ENCODE measurements at places on chromosomes 12 and 14.

DNA sequence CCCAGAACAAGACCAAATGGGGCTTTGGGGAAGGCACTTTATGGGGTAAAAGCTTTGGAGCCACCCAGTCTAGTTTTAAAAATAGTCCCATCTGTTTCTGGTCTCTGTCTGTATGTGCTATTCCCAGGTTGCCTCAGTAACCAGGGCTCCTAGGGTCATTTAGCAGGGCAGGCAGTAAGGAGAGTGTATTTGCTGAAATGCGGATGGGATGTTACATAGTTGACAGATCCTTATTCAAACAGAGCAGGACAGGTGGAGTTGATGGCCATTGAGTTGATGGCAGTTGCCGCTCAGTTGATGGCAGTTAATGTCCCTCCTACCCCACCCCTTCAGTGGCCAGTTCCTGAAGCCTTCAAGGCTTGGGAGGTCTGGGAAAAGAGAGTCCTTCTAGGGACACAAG is 4.6 kb downstream of the ZC3H10 start:
- no peak for DNase-seq

GRCh38 chr12:69189378-69189978 is 49.9 kb upstream of the CPSF6 start:
- DNase-seq: no peak

GRCh38 chr14:70315942-70316341 is 43.5 kb downstream of the COX16 start:
- DNase-seq: no peak

DNA sequence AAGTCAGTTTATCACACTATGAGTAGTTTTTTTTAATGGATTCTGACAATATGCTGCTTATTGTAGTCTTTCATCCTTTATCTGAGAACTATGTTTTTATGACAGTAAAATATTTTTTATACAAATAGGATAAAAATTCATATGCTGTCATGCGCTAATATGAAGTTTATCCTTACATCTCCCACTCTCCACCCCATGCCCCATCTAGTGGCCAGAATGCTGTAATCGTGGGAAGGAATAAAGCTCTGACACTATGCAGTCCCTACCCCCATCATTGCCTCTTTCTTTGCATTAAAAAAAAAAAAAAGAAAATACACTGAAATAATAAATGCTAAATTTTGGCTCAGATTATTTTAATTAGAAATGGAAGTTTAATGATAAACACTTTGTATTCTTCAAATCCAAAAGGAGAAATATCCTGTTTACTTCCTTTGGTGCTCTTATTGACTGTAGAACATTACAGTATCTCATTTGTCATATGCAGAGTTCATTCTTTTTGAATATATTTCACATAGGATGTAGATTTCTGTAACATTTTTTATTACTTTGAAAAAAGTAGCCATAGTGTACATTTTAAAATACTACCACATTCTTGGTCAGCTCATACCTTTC is 145.9 kb upstream of the SLCO1C1 start:
- DNase-seq: no peak

DNA sequence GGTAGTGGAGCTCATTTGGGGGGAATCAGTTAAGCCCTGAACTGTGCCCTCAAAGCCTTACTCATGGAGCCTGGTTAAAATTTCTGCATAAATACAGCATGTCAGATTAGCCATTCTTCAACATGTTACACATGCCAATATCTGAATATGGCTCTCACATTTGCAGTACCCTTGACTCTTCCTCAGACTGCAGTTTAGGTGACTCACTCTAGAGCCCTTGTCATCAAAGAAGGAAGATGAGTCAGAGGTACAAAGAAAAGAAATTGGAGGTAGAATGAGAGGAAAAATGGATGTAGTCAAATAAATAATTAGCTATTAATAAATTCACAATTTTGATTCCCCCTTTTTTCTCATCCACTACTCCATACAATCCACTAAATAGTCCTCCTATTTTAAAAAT is 23.6 kb upstream of the OR4K2 start:
- no peak for DNase-seq

DNA sequence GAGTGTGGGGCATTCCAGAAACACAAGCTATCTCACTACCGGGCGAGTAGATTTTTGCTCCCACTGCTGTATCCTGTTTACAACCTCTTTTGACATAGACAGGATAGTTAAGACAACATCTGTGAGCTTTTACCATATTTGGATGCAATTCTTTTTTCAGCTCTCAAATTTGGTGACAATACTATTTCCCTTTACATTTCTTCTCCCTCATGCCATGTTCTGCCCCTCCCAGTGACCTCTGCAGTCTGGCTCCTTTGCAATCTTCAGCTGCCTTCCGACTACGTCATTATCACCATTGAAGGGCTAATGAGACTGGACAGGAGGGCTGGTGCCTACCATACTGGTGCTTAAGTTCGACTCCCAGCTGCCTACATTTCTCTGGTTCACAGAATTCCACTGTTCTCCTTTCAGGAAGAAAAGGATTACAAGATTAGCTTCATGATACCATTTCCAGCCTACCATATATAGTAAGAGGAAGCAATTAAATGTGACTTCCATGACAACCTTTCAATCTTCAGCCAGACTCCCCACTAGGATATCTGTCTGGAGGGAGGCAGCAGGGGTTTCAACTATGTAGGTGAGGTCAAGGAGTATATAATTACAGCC is 251.6 kb downstream of the PHLDA1 start:
- DNase-seq: no peak

- no peak for DNase-seq
Observed at GRCh38 chr12:2877953-2878732, 1.1 kb downstream of the RHNO1 start.

GRCh38 chr12:48954841-48955501 is 2.3 kb downstream of the ARF3 start:
- no peak for DNase-seq

DNA sequence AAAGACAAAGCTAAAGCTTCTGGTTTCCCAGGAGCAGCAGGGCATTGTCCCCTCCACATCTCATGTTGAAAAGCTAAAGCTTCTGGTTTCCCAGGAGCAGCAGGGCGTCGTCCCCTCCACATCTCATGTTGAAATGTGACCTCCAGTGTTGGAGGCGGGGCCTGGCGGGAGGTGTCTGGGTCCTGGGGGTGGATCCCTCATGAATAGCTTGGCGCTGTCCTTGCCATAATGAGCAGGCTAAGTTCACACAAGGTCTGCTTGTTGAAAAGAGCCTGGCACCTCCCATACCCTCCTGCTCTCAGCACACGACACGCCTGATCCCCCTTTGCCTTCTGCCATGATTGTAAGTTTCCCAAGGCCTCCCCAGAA is 123.7 kb downstream of the PIWIL1 start:
- no peak for DNase-seq

DNA sequence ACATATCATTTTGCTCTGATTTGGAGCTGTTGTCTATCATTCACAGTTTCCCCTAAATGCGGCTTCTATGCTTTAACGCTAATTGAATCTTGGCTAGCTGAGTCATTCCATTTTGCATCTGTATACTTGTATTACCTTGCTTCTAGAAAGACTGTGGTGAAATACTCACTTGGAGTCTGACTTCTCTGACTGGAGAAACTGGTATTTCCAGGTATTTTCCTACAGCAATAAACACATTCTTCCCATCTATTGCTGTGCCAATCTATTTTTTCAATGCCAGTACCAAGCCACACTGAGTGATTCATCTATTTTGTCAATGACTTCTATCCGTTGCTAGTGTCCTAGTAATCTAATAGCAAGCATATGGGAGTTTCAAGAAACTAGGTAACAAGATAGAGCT is 76.0 kb upstream of the ST8SIA1 start:
- no peak for DNase-seq

GRCh38 chr14:59097681-59098080 is 90.8 kb upstream of the DAAM1 start:
- no peak for DNase-seq

DNA sequence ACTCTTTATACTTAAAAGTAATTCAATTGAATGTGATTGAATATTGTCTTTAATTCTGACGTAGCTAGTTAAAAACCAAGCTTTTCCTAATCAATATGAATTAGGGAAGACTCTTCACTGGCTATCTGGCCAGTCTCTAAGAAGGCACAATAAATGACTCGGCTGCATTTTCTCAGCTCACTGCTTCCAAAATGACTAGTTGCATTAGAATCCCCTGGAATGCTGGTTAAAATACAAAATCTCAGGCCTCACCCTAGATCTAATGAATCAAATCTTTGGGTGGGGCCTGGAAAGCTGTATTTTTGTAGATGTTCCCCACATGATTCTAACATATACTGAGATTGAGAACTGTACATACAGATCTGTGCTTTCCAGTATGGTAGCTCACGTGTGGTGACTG is 242.1 kb downstream of the CHST11 start:
- DNase-seq: no peak

DNA sequence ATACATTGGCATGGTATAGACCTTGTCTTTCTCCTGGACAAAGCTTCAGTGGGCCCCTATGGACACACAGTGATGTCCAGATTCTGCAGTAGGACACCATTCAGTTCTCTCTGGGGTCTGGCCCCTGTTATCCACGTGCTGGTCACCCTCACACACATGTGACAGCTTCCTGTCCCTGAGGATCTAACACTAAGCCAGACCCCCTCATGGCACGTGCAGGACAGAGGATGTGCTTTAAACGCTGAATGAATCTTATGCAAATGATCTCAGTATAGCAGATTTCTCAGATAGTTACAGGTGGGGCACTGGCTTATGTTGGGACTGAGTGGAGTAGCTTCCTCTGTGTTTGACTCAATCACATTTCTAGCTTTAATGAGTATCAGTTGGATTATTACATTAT is 33.7 kb downstream of the SLC24A4 start:
- no peak for DNase-seq

- DNase-seq: no peak
Observed at GRCh38 chr12:83779526-83779925, 1092.8 kb downstream of the TMTC2 start.

DNA sequence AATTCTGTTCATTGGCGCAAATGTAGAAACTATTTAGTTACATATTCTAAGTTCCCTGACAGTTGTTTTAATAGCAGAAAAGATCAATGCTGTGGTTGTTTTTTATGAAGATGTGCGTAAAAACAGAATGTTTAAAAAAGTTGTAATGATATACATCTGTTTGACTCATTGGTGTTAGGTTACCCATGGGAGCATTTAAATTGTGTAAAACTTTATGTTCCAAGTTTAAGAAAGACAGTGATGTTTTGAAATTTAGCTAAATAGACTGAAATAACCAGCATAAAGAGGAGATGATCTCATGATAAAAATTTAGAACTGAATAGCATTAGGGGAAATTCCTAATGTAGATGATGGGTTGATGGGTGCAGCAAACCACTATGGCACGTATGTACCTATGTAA is 3.6 kb downstream of the PELI2 start:
- no peak for DNase-seq

DNA sequence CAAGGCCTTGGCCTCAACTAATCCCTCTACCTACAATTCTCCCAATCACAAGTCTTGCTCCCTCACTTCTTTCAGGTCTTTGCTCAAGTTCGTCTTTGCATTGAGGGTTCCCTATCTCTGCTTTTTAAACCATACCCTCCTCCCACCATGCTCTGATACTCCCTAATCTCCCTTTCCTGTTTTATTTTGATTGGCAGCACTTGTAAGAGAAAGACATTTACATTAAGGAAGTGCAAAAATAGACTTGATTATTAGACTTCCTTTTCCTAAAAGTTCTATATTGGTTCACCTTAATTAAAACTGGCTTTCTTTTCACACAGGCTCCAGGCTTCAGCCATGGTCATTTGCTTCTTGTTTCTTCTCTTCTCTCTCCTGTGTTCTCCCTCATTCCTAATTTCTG is 18.3 kb upstream of the WIF1 start:
- no peak for DNase-seq

GRCh38 chr12:10716704-10717315 is 6.3 kb downstream of the YBX3 start:
- no peak for DNase-seq

DNA sequence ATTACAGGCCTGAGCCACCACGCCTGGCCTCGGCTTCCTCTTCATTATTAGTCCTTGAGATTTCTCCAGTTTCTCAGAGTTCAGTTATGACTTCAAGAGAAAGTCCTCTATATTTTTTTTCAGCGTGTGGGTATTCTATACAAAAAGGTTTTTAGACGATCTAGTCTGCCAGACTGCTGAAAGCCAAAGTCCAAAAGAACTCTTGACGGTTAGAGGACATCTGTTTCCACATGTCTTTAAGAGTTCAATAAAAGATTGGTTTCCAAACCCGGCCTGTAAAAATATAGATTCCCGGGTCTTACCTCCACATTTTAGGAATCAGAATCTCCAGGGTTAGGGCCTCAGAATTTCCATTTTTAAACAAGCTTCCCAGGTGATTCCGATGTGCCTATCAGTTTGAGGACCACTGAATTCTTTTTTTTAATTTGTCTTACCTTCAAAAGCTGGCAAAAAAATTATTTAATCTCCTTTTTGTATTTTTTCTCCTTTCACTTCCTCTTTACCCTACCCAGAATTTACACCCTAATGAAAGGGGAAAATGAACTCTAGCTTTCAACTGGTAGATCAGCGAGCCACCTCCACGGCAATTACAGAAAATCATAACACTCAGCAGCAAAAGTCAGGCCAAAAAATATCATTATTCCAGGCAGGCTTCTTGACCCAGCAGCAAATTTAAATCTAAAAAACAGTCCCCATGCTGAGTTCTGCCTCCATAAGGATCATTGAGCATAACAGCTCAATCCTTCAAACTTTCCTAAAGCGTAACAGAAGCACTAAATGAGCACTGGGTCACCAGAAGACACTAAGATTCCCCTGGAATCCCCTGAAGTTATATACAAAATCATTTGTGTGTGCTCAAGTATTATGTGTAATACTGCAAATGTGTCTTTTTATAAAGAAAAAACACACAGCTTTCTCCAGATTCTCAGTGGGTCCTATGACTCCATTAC is 8.7 kb downstream of the NT5DC3 start:
- no peak for DNase-seq

- no peak for DNase-seq
Observed at GRCh38 chr14:96053600-96054381, 14.6 kb downstream of the C14orf132 start.

DNA sequence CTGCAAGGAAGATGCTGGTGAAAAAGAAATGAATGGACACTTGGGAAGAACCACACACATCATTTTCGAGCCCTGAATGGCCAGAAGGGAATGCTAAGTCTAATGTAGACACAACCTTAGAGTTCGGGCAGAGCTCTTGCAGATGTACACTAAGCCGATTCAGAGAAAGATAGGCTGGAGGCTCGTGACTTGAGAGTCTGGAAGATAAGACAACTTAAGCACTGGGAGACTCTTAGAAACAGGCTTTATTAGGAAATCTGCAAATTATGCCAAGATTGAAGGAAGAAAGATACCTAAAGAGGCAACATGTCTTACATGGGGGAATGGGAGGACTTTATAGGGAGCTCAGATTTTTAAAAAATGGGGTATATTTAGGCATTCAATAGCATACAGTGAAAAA is 13.5 kb downstream of the TBPL2 start:
- no peak for DNase-seq

DNA sequence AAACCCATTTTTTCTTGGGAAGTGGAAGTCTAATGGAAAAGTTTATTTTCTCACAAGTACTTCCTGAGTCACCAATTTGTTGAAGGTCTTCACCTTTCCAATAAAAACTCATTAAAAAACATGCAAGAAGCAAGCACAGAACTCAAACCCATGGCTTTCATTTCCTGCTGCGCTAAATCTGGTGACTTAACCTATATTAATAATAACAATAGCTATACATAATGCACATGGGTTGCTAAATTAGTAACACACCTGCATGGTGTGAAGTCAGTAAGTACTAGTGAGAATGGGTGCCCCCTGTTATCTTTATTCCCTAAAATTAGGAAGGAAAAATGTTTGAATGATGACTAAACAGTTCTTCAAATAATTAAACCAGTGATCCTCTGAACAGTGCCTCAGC is 52.3 kb downstream of the PPP2R5C start:
- no peak for DNase-seq
